ENCODE measurements at places on chromosomes 7 and 10.

DNA sequence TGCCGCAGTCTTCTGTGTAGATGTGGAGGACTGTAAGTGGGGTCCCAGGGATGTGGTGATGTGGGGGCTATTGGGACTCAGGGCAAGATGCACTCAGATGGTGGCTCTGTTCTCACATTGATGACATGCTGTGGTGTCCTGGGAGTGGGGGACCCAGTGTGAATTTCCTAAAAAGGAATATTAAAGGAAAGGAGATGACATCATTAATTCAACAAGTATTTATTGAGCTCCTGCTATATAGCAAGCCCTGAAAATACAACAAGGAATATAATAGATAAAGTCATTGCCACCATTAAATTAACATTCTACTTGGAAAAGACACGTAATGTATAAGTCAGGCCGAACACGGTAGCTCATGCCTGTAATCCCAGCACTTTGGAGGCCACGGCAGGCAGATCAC lies 61.9 kb upstream of the MNX1 start:
- DNase-seq: no peak

GRCh38 chr10:101080933-101081931 lies 19.4 kb downstream of the KAZALD1 start:
- DNase-seq: no peak

DNA sequence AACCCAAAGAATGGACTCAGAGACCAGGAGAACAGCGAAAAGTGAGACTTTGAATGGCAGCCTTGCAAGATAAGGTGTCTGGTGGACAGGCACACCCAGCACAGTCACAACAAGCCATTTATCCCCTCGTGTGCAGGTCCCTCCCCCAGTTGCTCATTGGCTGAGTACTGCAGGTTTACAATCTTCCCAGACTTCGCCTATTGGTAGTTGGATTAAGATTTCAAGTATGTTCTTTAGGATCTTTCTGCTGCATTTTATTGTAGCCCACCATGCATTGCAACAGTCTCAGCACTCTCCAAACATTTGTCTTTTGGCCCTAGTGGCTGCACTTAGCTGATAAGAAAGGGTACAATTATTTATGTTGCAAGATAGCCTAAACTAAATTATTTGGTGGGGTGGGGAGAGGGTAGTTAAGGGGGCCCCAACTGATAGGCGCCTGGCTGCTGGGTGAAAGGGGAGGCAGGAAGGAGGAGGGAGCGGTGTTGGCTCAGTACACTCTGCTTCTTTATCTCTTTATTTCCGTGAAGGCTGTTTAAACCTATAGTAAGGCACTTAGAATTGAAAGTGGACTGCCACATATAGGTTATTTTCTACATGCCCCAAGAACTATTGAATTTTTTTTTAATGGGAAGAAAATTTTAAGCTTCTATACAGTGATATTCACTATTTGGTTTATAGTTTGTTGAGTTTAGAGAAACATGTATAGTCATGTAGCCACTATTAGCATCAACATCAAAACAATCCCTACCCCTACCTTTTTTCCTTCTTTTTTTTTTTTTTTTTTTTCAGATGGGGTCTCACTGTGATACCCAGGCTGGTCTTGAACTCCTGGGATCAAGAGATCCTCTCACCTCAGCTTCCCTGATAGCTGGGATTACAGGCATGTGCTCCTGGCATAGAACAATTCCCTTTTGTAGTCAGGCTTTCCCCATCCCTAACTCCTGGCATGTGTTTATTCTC lies 54.2 kb downstream of the GUSB start:
- DNase-seq: no peak

- DNase-seq: no peak
Measured at GRCh38 chr10:49186613-49187012, 1.6 kb downstream of the TMEM273 start.

DNA sequence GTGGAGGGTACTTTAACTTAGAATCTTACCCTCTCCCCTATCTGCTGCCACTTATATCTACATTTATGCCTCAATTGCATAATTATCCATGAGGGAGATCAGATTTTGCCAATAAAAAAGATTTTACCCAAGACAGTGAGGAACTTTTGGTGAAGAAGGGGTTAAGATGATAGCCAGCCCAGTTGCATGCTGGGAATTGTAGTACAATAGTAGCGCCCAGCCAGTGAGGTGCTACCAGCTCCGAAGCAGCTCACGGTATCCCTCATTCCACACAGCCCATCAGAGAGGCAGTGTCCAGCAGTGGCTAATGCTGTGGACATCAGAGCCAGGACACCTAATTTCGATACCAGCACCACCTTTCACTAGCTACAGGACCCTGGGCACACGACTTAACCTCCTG lies 5.9 kb upstream of the LGI1 start:
- no peak for DNase-seq

DNA sequence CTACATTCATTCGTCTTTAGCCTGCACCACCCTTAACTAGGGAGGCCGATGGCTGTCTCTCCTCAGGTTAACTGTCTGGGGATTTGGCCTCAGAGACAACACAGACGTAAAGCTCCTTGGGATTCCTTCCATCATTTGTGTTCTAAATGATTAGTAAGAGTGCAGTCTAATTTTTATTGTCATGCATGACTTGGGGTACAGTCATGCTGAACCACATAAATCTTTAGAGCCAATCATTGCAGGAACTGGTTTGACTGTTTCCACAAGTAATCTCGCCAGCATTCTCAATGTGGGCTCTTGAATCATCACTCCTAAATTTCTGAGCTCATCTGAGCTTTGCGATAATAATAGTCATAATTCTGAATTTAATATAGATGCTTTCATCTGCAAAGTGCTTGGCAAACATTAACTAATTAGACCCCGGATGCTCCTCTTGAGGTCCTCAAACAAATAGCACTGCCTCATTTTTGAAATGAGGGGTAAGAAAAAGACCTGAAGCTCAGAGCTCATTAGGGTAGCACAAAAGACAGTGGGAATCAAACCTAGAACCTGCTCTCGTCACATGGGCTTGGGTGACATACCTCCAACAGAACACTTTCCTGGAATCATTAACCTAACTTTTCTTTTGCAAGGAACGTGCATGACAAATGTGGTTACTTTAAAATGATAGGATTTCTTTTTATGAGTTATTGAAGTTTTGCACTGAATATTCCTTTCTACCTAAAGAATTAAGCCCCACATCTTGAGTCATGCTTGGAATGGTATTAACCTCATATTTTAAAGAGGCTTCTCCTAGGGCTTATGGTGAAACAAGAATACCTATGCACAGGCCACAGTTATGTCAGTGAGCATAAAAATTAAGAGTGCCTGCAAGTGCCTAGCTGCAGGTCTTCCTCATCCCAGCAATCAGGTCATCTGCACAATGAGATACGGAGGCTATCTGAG lies 118.9 kb upstream of the NRP1 start:
- no peak for DNase-seq

- no peak for DNase-seq
Measured at GRCh38 chr7:132551439-132551838, 24.8 kb downstream of the PLXNA4 start.

GRCh38 chr10:84178160-84178609 lies 4.6 kb downstream of the GPR15LG start:
- DNase-seq: no peak

GRCh38 chr10:78976825-78977755 lies 91.7 kb upstream of the ZMIZ1 start:
- DNase-seq: no peak

- no peak for DNase-seq
Measured at GRCh38 chr10:132346806-132347205, 14.8 kb downstream of the LRRC27 start.

GRCh38 chr10:8776926-8777622 lies 722.6 kb downstream of the GATA3 start:
- no peak for DNase-seq

DNA sequence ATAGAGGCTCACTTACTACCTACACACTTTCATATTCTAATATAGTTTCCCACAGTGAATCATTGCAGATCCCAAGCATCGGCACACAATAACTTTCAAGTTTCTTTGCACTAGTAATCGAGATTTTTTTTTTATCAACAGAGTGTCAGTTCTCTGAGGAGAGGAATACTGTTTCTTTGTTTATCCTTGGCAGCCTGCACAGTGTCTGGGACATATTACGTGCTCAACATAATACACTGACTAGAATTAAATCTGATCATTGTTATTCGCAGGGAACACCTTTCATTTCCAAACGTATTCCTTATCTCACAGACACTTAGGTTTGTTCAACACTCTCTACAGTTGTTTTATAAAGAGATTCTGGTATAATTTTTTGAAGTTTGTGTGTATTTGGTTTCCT lies 95.3 kb downstream of the CACNA2D1 start:
- no peak for DNase-seq

DNA sequence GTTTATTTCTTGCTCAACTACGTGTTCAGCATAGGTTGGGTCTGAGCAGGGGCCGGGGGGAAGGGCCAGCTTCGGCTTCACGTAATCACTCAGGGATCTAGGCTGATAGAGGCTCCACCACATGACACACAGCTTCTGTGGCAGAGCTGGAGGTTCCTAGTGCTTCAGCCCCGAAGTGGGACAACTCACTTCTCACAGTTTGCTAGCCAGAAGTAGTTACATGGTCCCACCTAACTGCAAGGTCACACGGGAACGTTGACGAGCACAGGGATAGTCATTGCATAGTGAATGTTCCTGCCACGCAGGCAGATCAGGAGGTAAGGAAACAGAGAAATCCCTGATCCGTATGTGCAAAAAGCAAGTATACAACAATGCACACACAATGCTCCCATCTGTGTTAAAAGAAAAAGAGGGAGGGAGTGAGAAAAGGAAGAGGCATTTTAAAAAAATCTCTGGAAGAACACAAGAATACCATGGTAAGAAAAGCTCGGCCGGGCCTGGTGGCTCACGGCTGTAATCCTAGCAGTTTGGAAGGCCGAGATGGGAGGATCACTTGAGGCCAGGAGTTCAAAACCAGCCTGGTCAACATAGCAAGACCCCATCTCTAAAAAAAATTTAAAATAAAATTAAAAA lies 16.9 kb downstream of the SMURF1 start:
- no peak for DNase-seq

- no peak for DNase-seq
Measured at GRCh38 chr7:121697731-121698316, 175.1 kb upstream of the PTPRZ1 start.

- DNase-seq: no peak
Measured at GRCh38 chr10:69818676-69819239, 17.1 kb downstream of the COL13A1 start.

DNA sequence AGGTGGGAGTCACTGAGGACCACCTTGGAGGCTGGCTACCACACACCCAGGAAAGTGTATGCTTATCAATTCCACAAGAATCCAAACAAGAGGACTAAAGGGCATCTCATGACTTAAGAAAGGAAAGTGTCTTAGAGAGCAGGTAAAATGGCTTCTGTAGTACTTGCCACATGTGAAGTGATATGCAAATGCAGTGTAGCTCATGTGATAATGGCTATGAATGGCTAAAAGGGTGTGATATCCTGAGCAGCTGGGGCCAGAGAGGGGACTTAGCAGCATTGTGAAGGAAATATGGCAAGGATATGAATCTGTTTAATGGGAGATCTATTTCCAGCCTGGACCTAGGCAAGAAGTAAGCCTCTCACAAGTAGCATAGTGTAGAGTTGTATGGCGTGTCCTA lies 90.5 kb downstream of the BUB3 start:
- DNase-seq: no peak

DNA sequence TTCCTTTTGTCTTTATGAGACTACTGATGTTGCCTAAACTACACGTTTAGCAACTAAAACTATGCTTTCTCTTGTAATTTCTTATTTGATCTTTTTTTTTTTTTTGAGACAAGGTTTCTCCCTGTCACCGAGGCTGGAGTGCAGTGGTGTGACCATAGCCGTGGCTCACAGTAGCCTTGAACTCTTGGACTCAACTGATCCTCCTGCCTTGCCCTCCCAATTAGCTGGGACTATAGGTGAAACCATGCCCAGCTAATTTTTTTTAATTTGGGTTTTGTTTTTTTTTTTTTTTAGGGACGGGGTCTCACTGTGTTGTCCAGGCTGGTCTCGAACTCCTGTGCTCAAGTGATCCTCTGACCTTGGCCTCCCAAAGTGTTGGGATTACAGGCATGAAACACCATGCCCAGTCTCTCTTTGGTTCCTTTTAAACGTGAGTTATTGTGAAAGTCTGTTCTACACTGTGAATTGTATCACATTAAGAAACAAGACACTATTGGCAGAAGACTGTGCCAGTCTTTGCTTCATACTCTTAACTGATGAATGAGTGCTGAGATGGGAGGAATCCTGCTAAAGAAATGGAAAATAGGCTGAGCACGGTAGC lies 6.4 kb downstream of the TMEM248 start:
- no peak for DNase-seq

GRCh38 chr10:104931612-104932134 lies 290.6 kb downstream of the SORCS3 start:
- DNase-seq: no peak

DNA sequence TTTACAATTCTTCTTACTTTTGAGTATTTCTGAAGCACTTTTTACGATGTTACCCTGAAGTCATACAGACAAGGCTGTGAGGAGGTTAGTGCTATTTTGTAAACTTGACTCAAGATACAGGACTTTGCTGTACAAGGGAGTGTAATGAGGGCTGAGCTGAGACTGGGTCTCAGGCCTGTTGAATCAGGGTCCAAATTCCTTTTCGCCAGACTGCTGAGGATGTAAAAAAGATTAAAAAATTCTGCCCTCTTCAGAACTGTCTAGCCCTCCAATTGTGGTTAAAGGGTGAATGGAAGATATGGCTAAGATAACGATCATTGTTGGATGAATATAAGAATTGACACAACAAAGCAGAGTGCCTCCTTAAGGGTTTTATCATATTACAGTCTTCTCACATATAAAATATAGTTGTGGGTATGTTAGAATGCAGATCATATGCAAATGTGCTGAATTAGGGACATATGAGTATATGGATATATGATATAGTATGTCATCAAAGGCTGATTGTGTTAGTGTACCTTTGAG lies 165.4 kb downstream of the SUGCT start:
- DNase-seq: no peak

GRCh38 chr10:3435671-3436070 lies 263.1 kb upstream of the PITRM1 start:
- DNase-seq: no peak

GRCh38 chr10:110664483-110665420 lies 20.6 kb downstream of the RBM20 start:
- peak; percentile 64 for DNase-seq

DNA sequence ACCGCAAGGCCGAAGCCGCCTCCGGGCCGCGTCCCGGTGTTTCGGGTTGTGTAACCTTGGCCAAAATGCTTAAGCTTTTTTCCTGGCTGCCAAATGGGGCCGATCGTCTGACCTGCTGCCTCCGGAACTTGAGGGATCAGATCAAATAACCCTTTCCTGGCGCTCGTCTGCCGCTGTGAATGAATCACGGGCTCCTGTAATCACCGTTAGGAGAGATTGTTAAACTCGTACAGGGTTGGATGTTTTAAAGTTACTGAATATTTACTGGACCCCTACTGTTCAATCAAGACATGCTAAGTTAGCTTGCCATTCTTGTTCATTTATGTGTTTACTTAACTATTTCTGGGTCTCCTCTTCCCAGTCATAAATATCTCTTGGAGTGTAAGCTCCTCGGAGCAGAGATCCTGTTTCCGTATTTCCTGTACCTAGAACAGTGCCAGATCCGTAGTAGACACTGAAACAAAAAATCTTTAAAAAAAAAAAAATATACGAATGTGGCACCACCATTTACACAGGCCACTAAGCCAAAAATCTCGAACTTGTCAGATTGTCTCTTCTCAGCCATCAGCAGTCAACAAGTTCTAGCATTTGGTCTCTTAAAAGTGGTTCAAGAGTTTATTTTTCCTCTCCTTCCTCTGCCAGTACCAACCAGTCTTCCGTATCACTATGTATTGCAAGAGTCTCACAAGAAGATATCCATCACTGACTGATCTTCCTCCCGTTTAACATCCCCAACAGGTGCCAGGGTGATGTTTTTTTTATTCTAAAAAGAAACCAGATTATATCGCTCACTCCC lies 650 bp upstream of the TM9SF3 start:
- peak; percentile 94 for DNase-seq
